ENCODE measurements at places on chromosomes 1 and 21. TPM values are rescaled to one million over a fixed set of nuclear protein-coding genes. Genes with fewer than 3 reads are reported as not detected.

OR2L3 gene
- not detected for total RNA-seq

KCNE2 gene
- total RNA-seq, result not detected

AXDND1 gene
- total RNA-seq, result 2.3 TPM

PLEKHN1 gene
- total RNA-seq, result 11.6 TPM

DNA sequence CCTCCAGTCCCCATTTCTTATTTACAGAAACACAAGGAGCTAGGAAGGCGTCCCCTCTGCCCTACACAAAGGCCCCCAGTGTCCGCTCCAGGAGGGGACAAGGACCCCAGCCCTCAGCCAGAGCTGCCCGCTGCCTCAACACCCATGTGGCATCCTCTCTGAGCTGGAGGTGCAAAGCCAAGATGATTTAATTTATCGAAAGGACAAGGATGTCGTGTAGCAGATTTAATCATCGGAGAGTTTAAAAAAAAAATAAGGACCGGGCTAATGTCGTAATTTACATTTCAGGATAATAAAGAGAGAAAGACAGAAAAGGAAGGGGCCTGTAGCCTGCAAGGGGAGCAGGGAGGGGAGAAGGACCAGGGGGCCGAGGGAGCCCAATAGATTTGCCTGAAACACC lies 68.3 kb upstream of the CASZ1 start:
- DNase-seq, result no peak

GRCh38 chr1:36705629-36706028 lies 222.9 kb upstream of the CSF3R start:
- no peak for DNase-seq

DNA sequence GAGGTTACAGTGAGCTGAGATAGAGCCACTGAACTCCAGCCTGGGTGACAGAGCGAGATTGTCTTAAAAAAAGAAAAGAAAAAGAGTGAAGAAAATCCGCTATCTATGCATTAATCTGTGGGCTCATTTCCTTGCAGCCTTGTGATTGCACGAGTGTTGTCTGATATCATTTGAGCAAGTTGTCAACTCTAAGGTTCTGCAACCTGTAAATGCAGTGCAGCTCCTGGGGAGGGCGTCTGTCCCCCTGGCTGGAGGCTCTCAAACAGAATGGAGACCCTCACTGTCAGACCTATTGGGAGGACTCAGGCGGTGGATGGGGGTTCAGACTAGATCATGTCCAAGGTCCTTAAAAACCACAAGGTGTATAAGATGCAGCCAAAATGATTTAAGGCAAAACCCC lies 6.2 kb downstream of the CORT start:
- DNase-seq, result no peak

DNA sequence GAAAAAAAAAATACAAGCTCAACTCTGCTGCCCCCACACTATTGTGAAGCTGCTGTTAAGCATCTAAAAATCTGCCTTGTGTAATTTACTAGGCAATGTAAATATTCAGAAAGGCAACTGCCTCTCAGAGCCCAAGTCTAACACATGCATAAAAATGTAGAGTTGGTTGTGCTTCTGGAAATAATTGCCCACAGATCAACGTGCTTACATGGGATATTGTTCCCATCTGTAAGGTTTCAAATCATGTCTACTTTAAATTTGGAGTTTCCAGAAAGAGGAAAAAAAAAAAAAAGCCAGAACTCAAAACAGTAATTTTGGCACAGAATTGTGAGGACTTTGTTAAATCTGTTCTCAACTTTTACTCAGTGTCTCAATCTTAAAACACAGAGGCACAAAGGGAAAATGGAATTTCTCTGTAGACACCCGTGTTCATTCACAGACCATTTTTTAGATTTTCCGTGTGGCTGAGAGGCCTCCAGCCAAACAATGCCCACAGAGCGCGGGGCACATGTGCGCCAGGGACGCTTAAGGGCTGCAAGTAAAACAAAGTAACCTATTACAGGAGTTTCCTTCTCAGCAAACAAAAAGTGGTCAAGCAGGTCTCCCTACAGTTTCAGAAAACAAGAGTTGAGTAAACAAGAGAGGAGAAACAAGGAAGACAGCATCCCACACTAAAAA lies 115.5 kb downstream of the RERE start:
- DNase-seq, result no peak
